ENCODE measurements at places on chromosomes 3 and 15.

DNA sequence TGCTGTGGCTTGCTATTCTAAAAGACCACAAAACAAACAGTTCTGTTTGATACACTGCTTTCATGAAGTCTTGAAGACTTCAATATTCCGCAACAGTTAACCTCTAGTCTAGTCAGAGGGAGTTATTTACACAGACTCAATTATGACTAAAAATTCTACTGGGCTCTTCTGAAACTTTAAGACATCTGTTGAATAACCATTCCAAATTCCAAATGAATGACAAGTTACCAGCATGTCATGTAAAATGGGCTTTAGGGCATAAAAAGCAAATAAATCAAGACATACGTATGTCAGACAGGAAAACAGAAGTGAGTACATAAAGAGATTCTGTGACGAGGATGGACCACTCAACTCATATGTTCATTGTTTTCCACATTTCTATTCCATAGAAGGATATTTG lies 93.9 kb downstream of the PLOD2 start:
- DNase-seq = no peak

- no peak for DNase-seq
These were observed 52.8 kb upstream of the GRM7 start for GRCh38 chr3:6807967-6808588.

DNA sequence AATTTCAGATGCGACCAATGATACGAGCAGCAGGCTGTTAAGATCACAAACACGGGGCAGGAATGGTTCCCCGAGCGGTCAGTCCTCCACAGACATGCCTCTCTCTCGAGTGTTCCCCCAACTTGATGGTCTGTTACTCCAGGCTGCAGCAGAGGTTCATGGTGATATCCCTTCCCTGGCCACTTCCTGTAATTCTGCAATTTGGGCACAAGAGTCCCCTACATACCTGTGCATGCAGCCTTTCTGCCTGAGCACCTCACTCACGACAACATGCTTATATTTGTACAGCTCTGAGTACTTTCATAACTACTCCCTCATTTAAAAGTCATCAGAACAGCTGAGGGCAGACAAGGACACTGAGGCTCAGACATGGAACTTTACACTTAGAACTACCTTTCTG lies 408.1 kb upstream of the NR2F2 start:
- DNase-seq = no peak

DNA sequence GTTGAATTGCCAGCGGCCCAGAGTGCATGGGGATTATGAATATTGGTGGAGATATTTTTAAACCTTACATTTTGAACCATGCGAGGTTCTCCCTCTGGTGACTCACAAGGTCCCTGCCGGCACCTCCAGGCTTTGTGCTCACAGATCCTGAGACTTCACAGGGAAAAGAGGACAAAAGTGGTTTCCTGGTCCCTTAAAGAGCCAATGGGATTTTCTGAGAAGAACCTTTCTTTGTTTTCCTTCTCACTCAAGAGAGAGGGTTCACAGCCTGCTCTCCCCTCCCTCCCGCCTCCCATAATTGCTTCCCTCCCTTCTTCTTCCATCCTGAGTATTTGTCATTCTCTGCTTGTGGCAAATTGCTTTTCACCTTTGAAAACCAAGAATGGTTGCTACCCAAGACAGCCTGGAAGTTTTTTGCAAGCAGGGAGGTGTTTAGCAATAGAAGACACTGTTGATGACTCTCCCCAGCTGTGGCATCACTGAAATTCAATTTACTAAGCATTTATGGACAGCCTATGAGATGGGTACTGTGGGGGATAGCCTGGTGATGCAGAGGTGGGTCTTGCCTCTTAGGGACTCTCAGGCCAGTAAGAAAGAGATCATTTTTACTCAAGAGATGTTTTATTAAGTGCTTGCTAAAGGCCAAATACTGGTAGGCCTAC lies 76.6 kb downstream of the CPN2 start:
- peak; percentile 44 for DNase-seq

- DNase-seq = no peak
These were observed 24.0 kb upstream of the TRPM7 start for GRCh38 chr15:50710585-50710984.

GRCh38 chr3:127702151-127702578 lies 29.4 kb downstream of the ABTB1 start:
- DNase-seq = no peak

DNA sequence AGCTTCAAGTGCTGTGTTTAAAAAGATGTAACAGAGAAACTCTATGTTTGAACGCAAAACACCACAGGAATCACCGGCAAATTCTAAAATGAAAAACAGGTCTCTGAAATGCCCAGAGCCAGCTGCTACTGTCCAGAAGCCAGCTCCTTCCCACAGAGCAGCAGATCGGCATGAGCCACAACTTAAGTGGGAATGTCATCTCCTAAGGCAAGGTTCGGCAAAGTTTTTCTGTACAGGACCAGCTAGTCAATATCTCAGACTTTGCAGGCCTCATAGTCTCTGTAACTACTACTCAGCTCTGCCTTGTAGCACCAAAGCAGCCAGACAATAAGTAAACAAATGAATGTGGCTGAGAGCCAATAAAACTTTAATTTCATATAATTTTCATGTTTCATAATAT lies 4.9 kb downstream of the PLOD2 start:
- no peak for DNase-seq
